ENCODE measurements at places on chromosomes 2 and 18. TPM values are rescaled to one million over a fixed set of nuclear protein-coding genes. Genes with fewer than 3 reads are reported as not detected.

- H3K36me3 ChIP-seq = no peaks in the 10 kb centered on the region
- H3K27me3 ChIP-seq = no peaks in the 10 kb centered on the region
- H3K4me3 ChIP-seq = no peak overlapping the region
- no peaks in the 10 kb centered on the region for H3K4me1 ChIP-seq
Measured at GRCh38 chr2:159661286-159661685, 44.9 kb upstream of the BAZ2B start.

- H3K27ac ChIP-seq = no peak overlapping the region
- H3K4me3 ChIP-seq = no peak overlapping the region
- no peaks in the 10 kb centered on the region for H3K36me3 ChIP-seq
Measured at GRCh38 chr18:75221897-75222296, 11.3 kb downstream of the TSHZ1 start.

- H3K36me3 ChIP-seq = peaks cover 48% of the 10 kb centered on the region
- DNase-seq = no peak
- H3K4me1 ChIP-seq = peaks cover 8% of the 10 kb centered on the region
- no peak overlapping the region for H3K27ac ChIP-seq
Measured at GRCh38 chr2:11774600-11774999, 28.2 kb downstream of the LPIN1 start.

- H3K4me3 ChIP-seq = no peak overlapping the region
- H3K27ac ChIP-seq = no peak overlapping the region
- H3K4me1 ChIP-seq = no peaks in the 10 kb centered on the region
- no peak for DNase-seq
Measured at GRCh38 chr2:155218292-155218924, 519.9 kb downstream of the KCNJ3 start.

DNA sequence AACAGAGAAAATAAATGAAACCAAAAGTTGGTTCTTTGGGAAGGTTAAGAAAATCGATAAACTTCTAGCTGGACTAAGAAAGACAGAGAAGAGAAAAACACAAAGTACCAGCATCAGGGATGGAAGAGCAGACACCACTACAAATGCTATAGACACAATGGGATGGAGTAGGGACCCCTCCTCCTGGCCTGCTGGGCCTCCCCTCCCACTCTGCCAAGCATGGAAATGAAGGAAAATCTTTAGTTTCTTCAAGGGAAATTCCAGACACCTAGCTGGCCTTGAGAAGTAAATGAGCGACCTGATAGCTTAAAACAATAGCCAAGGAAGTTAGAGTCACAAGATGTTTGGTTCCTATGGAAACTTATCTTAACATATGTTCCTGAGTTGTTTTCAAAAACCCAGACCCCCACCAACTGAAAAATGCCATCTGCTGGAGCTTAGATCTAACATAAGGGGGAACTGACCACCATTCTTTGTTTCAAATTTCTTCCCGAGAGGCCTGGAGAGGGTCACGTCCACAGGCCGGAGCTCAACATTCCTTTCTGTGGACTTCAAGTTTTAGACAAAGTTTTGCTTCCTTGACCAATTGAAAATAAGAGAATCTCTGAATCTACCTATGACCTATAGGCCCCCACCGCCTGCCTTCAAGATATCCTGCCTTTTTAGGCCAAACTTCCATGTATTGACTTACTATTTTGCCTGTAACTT lies 101.9 kb downstream of the BIN1 start:
- no peak overlapping the region for H3K4me3 ChIP-seq
- DNase-seq = no peak
- no peaks in the 10 kb centered on the region for H3K27me3 ChIP-seq
- peaks cover 13% of the 10 kb centered on the region for H3K4me1 ChIP-seq
- no peak overlapping the region for H3K27ac ChIP-seq

DNA sequence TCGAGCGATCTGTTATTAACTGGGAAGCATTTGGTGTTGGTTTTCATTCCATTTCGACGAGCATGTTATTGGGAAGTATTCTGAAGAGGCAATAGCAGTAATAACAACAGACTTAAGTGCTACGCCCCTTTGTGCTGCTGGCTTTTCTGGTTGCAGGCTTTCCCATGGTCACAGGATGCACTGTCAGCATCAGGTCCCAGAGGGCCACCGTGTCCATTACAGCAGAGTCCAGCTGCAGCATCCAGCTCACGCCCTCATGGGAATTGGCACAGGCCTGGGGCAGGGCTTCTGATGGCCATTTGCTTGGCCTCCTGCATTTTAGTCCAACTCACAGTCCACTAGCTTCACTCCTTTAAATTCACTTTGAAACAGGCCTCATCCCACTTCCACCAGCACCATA lies 44.4 kb downstream of the BCL2L11 start:
- H3K36me3 ChIP-seq = peaks cover 29% of the 10 kb centered on the region
- H3K4me1 ChIP-seq = peaks cover 22% of the 10 kb centered on the region
- H3K4me3 ChIP-seq = no peak overlapping the region
- no peak overlapping the region for H3K27ac ChIP-seq

- H3K4me3 ChIP-seq = no peak overlapping the region
- H3K4me1 ChIP-seq = peaks cover 7% of the 10 kb centered on the region
- no peaks in the 10 kb centered on the region for H3K36me3 ChIP-seq
Measured at GRCh38 chr2:7738596-7738995, 821.4 kb downstream of the RNF144A start.

DNA sequence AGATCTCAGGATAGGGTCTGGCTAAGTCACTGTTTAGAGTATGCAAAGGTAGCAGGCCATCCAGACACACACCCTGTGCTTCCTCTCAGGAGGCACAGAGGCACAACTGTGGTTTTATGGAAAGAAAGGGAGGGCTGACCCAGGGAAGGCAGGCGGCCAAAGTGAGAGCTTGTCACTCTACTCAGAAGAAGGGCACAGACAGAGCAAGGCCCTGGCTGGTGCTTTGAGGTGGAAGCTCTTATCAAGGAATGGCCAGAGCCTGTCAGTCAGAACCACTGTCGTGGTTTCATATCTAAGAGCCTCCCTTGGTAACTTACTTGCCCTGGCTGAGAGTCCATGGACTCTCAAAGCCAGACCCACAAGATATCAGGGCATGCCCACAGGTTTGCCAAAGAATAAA lies 40.7 kb downstream of the SLC9A2 start:
- no peaks in the 10 kb centered on the region for H3K27me3 ChIP-seq
- no peaks in the 10 kb centered on the region for H3K36me3 ChIP-seq
- peaks cover 55% of the 10 kb centered on the region for H3K4me1 ChIP-seq
- H3K4me3 ChIP-seq = no peak overlapping the region
- H3K27ac ChIP-seq = peak overlapping the region; percentile 94

DNA sequence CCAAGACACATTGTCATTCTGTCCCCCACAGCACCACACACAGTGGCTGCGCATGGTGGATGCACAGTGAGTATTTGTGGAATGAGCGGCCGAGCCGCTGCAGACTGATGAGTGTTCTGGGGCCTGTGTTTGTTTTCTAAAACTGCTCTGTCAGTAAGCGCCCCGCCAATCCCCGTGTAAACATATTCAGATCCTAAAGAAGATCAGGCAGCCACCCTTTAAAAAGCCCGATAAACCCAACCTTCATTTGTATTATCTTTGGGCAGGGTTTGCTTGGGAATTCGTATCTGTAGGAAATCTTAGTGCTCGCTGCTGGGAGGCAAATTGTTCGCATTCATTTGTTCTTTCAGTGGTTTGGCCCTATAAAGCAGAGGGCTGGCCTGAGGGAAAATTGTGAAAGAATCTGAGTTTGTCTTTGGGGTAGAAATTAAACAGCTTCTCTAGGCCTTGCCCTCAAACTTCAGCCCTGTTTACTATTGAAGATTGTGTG lies 68.6 kb downstream of the TGOLN2 start:
- peaks cover 21% of the 10 kb centered on the region for H3K4me1 ChIP-seq
- DNase-seq = peak; percentile 41
- no peak overlapping the region for H3K4me3 ChIP-seq

GRCh38 chr2:237171396-237171795 lies 85.7 kb downstream of the COPS8 start:
- no peak overlapping the region for H3K4me3 ChIP-seq
- H3K27me3 ChIP-seq = no peaks in the 10 kb centered on the region
- peak; percentile 85 for DNase-seq
- peaks cover 20% of the 10 kb centered on the region for H3K4me1 ChIP-seq
- no peak overlapping the region for H3K27ac ChIP-seq

GRCh38 chr2:159051133-159051532 lies 82.7 kb downstream of the TANC1 start:
- H3K27me3 ChIP-seq = no peaks in the 10 kb centered on the region
- no peaks in the 10 kb centered on the region for H3K36me3 ChIP-seq
- H3K4me1 ChIP-seq = peaks cover 13% of the 10 kb centered on the region
- DNase-seq = no peak

- H3K27me3 ChIP-seq = peaks cover 4% of the 10 kb centered on the region
- no peak overlapping the region for H3K4me3 ChIP-seq
- no peaks in the 10 kb centered on the region for H3K36me3 ChIP-seq
- no peak overlapping the region for H3K27ac ChIP-seq
Measured at GRCh38 chr2:196437626-196438025, 201.9 kb upstream of the CCDC150 start.

- H3K4me1 ChIP-seq = peaks cover 50% of the 10 kb centered on the region
- peaks cover 10% of the 10 kb centered on the region for H3K36me3 ChIP-seq
- H3K27me3 ChIP-seq = no peaks in the 10 kb centered on the region
- DNase-seq = peak; percentile 83
Measured at GRCh38 chr2:201696151-201696659, 2.2 kb downstream of the MPP4 start.

DNA sequence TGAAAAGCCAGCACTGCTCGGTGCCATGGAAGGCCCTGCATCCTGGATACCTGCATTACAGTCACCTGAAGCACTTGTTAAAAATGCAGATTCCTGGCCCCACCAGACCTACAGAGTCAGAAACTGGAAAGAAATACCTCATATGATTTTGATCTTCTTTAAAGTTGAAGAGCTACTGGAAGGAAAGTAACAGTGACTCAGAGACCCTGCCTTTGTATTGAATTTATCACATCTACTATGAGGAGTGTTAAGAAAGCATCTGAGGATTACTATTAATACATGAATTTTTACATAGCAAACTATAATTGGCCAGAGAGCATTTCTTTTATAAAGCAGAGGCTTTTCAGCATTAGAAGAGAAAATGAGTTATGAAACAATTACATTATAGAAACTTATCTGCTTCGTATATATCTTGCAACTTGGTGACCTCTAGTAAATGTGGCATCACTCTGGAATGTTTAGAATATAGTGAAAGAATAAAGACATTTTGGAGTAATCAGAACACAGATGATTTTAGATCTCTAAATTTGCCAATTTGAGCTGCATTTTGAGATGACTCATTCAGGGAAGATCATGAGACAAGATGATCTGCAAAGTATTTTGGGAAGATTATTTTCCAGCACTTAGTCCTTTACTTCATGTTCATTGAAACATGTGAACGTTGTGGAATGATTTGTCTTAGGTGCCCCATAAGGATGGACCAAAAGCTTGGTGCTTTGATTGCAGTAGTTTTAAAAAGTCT lies 12.2 kb downstream of the PTPRM start:
- H3K36me3 ChIP-seq = no peaks in the 10 kb centered on the region
- DNase-seq = no peak
- no peak overlapping the region for H3K27ac ChIP-seq
- no peaks in the 10 kb centered on the region for H3K27me3 ChIP-seq
- H3K4me1 ChIP-seq = peaks cover 42% of the 10 kb centered on the region

- no peak overlapping the region for H3K27ac ChIP-seq
- DNase-seq = no peak
Measured at GRCh38 chr2:74817304-74817675, 16.6 kb upstream of the HK2 start.

DNA sequence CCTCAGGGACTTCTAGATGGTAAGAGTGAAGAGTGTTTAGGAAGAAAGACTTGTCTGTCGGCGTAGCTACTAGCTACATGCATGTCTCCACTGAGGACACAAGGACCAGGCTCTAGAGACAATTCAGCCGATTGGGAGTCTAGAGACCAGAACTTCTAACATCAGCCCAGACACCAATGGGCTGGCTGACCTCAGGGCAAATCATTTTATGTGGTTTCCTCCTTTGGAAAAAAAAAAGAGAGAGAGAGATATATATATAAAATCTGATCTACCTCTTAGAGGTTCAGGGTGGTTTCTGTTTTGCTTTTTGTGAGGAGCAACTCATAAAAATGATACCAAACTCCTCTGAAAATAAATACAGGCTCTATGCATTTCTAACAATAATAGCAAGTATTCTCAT lies 212.8 kb downstream of the BCL2 start:
- no peaks in the 10 kb centered on the region for H3K4me1 ChIP-seq
- no peak overlapping the region for H3K27ac ChIP-seq
- 0 out of 2 replicates have a peak, but pooled peaks cover 3% of the 10 kb centered on the region for H3K27me3 ChIP-seq
- H3K36me3 ChIP-seq = no peaks in the 10 kb centered on the region
- no peak overlapping the region for H3K4me3 ChIP-seq

GRCh38 chr2:228819701-228820100 lies 451.4 kb downstream of the PID1 start:
- no peak overlapping the region for H3K4me3 ChIP-seq
- DNase-seq = peak; percentile 22
- no peaks in the 10 kb centered on the region for H3K27me3 ChIP-seq

- DNase-seq = no peak
- H3K27ac ChIP-seq = no peak overlapping the region
- no peaks in the 10 kb centered on the region for H3K27me3 ChIP-seq
- H3K4me1 ChIP-seq = peaks cover 39% of the 10 kb centered on the region
- no peak overlapping the region for H3K4me3 ChIP-seq
- no peaks in the 10 kb centered on the region for H3K36me3 ChIP-seq
Measured at GRCh38 chr2:123514613-123515207, 510.4 kb upstream of the CNTNAP5 start.

GRCh38 chr2:68385220-68385906 lies 20.3 kb downstream of the PLEK start:
- no peak overlapping the region for H3K27ac ChIP-seq
- H3K4me1 ChIP-seq = no peaks in the 10 kb centered on the region
- H3K36me3 ChIP-seq = no peaks in the 10 kb centered on the region
- no peak for DNase-seq

DNA sequence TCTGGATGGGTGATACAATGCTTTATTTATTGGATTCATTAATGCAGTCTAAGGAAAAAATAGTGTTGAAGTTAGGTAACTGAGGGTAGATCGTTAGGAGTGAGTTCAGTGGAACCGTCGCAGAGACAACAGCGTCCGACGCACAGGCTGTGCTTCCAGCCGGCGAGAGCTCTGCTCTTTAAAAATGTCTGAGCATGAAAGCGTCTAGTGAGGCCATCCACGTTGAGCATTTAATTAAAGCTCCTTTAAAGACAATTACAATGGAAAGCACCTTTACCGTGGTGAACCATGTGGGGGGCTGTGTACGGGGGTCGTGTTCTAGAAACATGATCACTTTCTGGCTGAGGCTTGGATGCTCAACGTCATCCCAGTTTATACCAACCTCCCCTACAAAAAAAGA lies 822.7 kb downstream of the GALR1 start:
- H3K36me3 ChIP-seq = no peaks in the 10 kb centered on the region
- peaks cover 75% of the 10 kb centered on the region for H3K27me3 ChIP-seq
- no peak overlapping the region for H3K4me3 ChIP-seq

SCYGR7 gene
- not detected for total RNA-seq

LRRC30 gene
- total RNA-seq = not detected

MYL12B gene
- total RNA-seq = 308 TPM

RESP18 gene
- not detected for total RNA-seq

SRD5A2 gene
- total RNA-seq = 0.07 TPM

GALR1 gene
- not detected for total RNA-seq

IL37 gene
- 2.6 TPM for total RNA-seq

RND3 gene
- 145 TPM for total RNA-seq

IHH gene
- total RNA-seq = 0.07 TPM

CAPN13 gene
- 1.9 TPM for total RNA-seq

C2orf80 gene
- not detected for total RNA-seq

All from PC-3 (cell line).